ENCODE measurements at places on chromosomes 1 and 21.

- DNase-seq, result no peak
These were observed 24.0 kb downstream of the EPHA8 start for GRCh38 chr1:22587247-22587646.

DNA sequence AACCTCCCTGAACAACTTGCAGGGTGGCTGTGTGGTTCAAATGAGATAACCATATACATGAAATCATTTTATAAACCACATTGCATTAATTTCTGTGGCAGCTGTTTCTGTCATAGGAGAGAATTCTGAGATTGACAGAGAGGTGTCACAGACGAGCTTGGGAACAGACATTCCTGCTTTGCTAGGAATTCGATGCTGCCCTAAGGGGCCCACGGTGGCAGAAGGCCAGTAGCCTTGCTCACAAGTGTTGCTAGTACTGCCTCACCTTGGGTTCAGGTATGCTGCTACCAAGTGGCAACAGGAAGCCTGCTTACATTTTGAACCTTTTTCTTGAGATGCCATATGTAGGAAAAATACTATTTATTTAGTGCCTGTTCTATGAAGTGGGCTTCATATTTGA lies 13.4 kb downstream of the KCNA10 start:
- DNase-seq, result no peak

DNA sequence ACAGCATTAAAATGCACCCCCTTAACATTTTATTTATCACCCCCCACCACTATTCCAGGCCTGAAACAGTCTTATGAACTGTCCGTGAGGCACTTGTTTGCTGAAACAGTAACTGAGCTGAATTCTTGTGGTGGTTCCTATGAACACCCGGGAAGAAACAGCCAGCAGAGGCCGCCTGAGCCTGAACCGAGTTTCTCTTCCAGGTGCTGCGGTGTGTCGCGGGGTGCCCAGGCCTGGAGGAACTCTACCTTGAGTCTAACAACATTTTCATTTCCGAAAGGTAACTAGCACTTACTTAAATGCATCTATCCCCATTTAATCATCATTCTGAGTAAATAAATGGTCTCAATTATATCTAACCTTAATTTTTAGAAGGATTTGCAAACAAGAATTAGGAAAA lies 66.8 kb downstream of the TBCE start:
- DNase-seq, result no peak

GRCh38 chr1:172960019-172960418 lies 90.7 kb downstream of the TNFSF18 start:
- no peak for DNase-seq

DNA sequence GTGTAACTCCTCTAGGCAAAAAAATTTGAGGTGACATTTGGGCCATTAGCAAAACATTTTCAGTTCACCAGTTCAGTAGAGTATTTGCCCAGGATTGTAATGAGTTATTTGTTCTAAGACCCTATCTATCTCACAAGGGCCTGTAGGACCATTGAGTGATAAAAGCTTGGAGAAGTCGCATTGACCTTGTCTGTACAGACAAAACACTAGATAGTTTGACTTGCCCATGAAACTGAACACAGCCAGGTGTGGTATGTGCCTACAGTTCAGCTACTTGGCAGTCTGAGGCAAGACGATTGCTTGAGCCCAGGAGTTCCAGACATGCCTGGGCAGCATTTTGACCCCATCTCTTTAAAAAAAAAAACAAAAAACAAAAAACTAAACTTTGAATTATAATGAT lies 3.1 kb downstream of the ATP5IF1 start:
- no peak for DNase-seq
